ENCODE measurements at places on chromosomes 4 and X.

- DNase-seq = no peak
These were observed 25.8 kb downstream of the TENM3 start for GRCh38 chr4:182268966-182269365.

DNA sequence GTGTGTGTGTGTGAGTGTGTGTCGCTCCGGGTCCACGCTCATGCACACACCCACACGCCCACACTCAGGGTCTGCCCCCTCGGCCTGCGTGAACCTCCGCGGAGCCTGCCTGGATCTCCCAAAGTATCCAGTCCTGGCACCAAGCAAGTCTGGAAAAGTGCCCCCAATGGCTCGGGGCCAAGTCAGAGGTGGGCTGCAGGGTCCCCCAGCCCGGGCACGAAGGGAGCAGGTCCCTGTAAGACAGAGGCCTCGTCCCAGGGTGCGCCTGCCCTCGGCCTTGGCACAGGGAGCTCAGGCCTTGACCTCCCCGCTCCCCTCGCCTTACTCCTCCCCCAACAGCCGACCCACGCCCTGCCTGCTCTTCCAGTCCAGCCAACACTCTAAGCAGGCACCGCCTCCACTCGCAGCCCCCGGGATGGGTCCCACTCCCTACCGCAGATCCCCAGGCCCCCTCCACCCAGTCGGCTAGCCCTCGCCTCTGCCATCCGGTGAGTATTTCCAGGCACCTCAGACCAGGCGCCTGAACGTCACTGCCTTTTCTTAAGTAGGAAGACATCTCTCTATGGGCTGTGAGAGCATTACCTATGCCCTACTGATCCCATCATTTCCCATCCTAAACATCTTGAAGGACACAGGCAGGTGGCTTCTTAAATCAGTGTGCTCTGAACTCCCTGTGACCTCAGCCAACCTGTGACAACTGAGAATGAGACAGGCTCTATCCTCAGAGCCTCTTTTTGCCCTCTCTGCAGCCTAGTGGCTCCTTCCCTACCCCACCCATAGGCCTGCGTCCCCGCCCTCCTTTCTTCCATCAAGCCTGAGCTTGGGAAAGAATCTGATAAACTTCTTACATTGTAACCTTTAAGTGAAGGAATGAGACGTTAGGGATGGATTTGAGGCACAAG is 704 bp downstream of the FAM114A1 start:
- no peak for DNase-seq

- no peak for DNase-seq
These were observed 47.9 kb downstream of the TLR10 start for GRCh38 chr4:38734911-38735310.

- DNase-seq = no peak
These were observed 65.6 kb downstream of the DCAF8L1 start for GRCh38 chrX:27915617-27916016.

DNA sequence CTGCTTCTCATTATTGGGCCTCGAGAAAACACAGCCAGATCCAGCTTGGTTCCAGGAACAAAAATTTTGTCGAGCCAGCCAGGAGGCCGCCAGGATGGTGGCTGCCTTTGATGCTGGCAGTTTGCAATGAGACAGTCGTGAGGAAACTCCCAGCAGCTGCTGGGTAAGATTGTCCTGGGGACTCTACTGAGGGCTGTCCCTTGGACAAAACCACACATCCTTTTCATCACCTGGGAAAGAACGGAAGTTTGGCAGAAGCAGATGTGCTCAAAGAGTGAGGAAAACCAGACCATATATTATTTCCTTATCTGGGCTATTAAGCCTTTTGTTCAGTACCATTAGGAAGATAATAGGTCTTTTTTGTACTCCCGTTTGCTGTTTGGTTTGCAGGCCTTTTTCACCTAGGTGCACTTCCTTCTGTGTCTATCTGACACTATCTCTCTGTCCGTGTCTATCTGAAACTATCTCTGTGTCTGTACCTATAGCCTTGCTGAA is 13.4 kb upstream of the PAPSS1 start:
- DNase-seq = no peak

- DNase-seq = no peak
These were observed 20.6 kb upstream of the SUPT20HL2 start for GRCh38 chrX:24334461-24334860.
